ENCODE measurements at places on chromosomes 3 and 15. TPM values are rescaled to one million over a fixed set of nuclear protein-coding genes. Genes with fewer than 3 reads are reported as not detected.

UBA7 gene
- 5.1 TPM for total RNA-seq

ASB14 gene
- not detected for total RNA-seq

ROBO1 gene
- 19.5 TPM for total RNA-seq

C15orf62 gene
- not detected for total RNA-seq

HDAC11 gene
- 1.9 TPM for total RNA-seq

CTDSPL2 gene
- 72.5 TPM for total RNA-seq

KCNH8 gene
- not detected for total RNA-seq

SERP1 gene
- total RNA-seq = 487 TPM

ACSBG1 gene
- not detected for total RNA-seq

CCR3 gene
- total RNA-seq = not detected

ZMYND10 gene
- 0.17 TPM for total RNA-seq

SNX33 gene
- 7.1 TPM for total RNA-seq

GALNT15 gene
- total RNA-seq = 0.69 TPM

HDGFL3 gene
- 134 TPM for total RNA-seq

CHSY1 gene
- 26.6 TPM for total RNA-seq

CA12 gene
- total RNA-seq = 5.0 TPM

DOCK3 gene
- total RNA-seq = 0.36 TPM

FSIP1 gene
- total RNA-seq = 0.97 TPM

COPS2 gene
- 88.4 TPM for total RNA-seq

CYP19A1 gene
- total RNA-seq = 2.5 TPM

ACKR2 gene
- not detected for total RNA-seq

ROBO2 gene
- not detected for total RNA-seq

MESP1 gene
- total RNA-seq = 1.5 TPM

HHLA2 gene
- total RNA-seq = not detected

CCDC39 gene
- total RNA-seq = not detected

CLEC3B gene
- total RNA-seq = not detected

ANKRD63 gene
- total RNA-seq = 0.63 TPM

UBL7 gene
- 109 TPM for total RNA-seq

KBTBD13 gene
- total RNA-seq = not detected

RLBP1 gene
- total RNA-seq = not detected

LSAMP gene
- total RNA-seq = 17.6 TPM

ATP13A4 gene
- total RNA-seq = not detected

CIP2A gene
- total RNA-seq = 59.8 TPM

PLAAT1 gene
- total RNA-seq = 9.4 TPM

DNAH1 gene
- total RNA-seq = 0.74 TPM

MYO5C gene
- total RNA-seq = 16.5 TPM

ATP8B4 gene
- not detected for total RNA-seq

TKT gene
- 212 TPM for total RNA-seq

ZDHHC23 gene
- total RNA-seq = 6.0 TPM

CNTN6 gene
- total RNA-seq = not detected

GBE1 gene
- total RNA-seq = 28.6 TPM

XIRP1 gene
- total RNA-seq = not detected

CASR gene
- not detected for total RNA-seq

EFCC1 gene
- total RNA-seq = not detected

ALDH1L1 gene
- total RNA-seq = 0.11 TPM

HYAL1 gene
- 0.06 TPM for total RNA-seq

LAMB2 gene
- 40.1 TPM for total RNA-seq

CACNA1D gene
- total RNA-seq = 0.86 TPM

HIGD2B gene
- total RNA-seq = not detected

CHL1 gene
- not detected for total RNA-seq

TTBK2 gene
- 5.0 TPM for total RNA-seq

CHST14 gene
- 16.6 TPM for total RNA-seq

CHRM5 gene
- 0.36 TPM for total RNA-seq

CCNB2 gene
- total RNA-seq = 128 TPM

RFT1 gene
- 7.1 TPM for total RNA-seq

DUOXA2 gene
- total RNA-seq = not detected

LRRC49 gene
- 13.7 TPM for total RNA-seq

CCK gene
- 0.42 TPM for total RNA-seq
